Astrocyte of the spinal cord (primary cell): ENCODE measurements at places on chromosomes 6 and 20.

GRCh38 chr20:38536310-38536709 is 44.7 kb upstream of the ADIG start:
- DNase-seq: peak; percentile 9

GRCh38 chr20:11849976-11850670 is 67.6 kb upstream of the BTBD3 start:
- peak; percentile 5 for DNase-seq

GRCh38 chr20:25025986-25026605 is 31.8 kb downstream of the ACSS1 start:
- DNase-seq: no peak

- DNase-seq: peak; percentile 92
Measured at GRCh38 chr6:147063469-147064031, 140.7 kb upstream of the STXBP5 start.

DNA sequence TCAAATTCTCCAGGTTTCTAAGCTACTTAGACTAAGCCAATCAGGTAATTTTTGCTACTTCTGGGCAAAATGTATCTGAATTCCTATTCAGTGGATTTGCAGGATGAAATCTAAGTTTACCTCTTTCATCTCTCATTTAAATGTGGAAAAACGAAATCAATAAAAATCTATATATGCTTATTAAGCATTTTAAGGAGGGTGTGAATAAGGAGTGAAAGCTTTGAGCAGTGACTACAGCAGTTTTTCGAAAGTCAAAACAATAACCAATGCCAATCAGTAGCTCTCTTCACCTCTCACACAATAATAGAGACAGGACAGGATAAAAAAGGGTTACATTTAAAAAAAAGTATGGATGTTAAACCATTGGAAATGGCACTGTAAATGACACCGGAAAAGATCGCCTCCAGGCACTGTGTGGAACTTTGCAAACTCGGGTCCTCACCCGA is 476 bp upstream of the BCKDHB start:
- no peak for DNase-seq

DNA sequence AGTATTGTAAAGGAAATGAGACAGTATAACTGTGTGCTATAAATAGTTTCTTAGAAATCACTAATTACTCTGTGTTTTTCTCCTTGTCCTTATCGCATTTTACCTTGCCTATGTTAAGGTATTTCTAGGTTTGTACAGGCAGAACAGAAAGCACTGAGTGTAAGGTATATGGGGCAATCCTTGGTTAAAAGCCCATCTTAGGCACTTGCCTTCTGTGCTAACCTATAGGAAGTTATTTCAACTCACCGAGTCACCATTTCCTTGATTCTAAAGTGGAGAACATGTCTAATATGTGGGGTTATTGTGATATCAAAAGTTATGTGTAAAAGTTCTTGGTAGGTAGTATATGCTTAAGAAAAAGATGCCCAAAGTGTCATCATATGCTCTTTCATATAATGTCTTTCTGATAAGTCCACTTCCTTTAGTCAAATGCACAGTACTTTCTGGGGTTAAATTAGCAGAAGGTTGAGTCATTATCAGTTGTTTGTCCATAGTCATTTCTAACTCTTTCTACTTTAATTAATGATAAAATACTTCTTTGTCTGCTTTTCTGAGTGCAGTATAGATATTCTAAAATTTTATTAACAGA is 276.4 kb downstream of the UTRN start:
- no peak for DNase-seq

DNA sequence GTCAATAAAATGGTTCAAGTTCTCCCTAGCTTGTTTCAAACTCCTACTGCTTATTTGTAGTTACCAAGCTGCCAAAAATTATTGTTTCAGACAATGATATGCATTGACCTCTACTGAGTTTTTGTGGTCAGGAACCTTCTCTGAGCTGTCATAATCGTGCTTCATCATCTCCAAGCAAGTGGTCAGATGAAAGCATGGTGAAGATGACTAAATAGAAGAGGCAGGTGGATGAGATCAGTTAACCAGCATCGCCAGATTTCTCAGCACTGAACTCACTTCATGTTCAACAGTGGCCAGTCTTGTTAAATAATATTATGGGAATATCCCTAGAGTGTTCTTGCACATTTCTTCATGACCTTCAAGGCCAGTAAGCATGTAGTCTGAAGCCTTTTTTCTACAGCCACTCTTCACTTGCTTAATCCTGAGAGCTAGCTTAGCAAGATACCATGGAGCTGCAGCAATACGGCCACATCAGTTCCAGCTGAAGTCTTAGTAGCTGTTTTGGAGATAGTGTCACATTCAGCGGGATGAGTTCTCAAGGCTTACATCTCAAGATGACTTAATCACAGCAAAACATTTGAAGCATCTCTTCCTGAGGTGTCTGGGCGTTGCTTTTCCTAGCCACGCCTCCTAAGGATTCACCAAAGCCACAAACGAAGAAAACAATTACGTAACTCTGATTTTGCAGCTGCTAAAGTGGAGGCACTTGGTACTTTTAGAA is 101.6 kb upstream of the TMEM30A start:
- peak; percentile 53 for DNase-seq
